ENCODE measurements at places on chromosomes 7 and 10. TPM values are rescaled to one million over a fixed set of nuclear protein-coding genes. Genes with fewer than 3 reads are reported as not detected.

DNA sequence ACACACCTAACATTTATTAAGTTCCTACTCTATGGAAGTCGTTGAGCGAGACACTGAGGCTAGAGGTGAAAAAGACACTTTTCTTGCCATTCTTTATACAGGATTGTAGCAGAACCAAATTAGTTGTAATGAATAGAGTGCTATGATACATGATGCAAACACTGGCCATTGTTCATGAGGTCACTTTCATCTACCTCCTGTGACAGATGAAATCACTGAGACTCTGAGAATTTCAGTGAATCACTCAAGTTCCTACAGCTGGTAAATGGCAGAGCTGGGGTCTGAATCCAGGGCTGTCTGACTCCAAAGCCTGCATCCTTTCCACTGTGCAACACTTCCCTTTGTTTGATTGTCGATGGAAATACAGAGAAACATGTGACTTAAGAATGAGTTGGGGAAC is 657.6 kb downstream of the LRMDA start:
- H3K4me1 ChIP-seq = peaks cover 11% of the 10 kb centered on the region
- no peak for DNase-seq
- no peak overlapping the region for H3K4me3 ChIP-seq
- no peaks in the 10 kb centered on the region for H3K27me3 ChIP-seq

DNA sequence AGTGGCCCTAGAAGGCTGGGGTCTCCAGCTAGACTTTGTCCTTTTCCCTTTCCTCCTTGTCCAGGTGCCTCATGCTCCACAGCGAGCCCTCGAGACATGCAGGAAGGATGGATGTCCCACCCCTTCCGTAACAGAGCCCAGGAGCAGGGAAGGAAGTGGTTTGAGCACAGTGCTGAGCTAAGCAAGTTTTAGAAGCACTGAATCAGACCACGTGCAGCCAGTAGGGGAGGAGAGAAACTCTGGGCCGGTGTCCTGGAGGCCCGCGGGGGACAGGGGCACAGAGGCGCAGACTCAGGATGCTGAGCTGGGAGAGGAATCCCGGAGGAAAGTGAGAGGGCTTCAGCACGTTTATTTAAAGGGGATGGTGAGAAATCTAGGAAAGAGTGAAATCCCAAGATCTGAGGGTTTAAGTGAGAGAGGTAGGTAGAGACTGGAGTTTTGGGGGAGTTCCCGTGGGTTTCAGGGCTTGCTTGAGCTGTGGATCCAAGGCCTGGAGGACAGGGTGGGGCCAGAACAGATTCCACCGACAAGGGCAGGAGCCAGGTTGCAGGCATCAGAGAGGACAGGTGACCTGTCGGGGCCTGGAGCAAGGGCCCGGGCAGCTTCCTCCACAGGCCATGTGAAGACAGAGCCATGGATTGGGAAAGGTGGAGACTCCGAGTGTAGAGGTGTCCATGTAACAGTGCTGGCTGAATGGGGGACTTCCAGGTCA is 4.4 kb upstream of the IRF5 start:
- H3K36me3 ChIP-seq = no peaks in the 10 kb centered on the region
- H3K27ac ChIP-seq = no peak overlapping the region
- peaks cover 12% of the 10 kb centered on the region for H3K27me3 ChIP-seq
- DNase-seq = peak; percentile 58

Gene PNLIPRP1
- not detected for total RNA-seq

- no peak overlapping the region for H3K4me3 ChIP-seq
- no peaks in the 10 kb centered on the region for H3K36me3 ChIP-seq
- H3K27ac ChIP-seq = peak overlapping the region; percentile 64
- no peaks in the 10 kb centered on the region for H3K27me3 ChIP-seq
- peak; percentile 58 for DNase-seq
Measured at GRCh38 chr10:59674215-59674836, 35.3 kb downstream of the SLC16A9 start.

DNA sequence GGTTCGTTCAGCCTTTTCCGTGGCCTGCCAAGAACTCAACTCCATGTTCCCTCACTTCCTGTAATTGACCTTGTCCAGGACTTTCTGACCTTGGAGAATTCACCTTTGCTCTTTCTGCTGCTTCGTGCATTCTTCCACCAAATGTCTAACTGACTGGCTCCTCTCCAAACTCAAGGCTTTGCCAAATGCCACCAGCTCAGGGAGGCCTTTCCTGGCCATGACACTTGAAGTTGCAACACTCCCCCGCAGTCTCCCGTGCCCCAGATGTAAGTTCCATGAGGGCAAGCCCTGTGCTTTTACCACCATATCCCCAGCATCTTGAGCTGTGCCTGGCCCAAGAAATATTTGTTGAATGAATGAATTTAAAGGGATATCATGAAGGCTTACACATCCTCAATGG is 238.4 kb downstream of the ARHGAP21 start:
- H3K4me3 ChIP-seq = no peak overlapping the region
- no peaks in the 10 kb centered on the region for H3K36me3 ChIP-seq
- no peak for DNase-seq
- H3K27me3 ChIP-seq = no peaks in the 10 kb centered on the region
- no peak overlapping the region for H3K27ac ChIP-seq
- peaks cover 23% of the 10 kb centered on the region for H3K4me1 ChIP-seq

- H3K4me3 ChIP-seq = no peak overlapping the region
- H3K27me3 ChIP-seq = no peaks in the 10 kb centered on the region
- H3K4me1 ChIP-seq = no peaks in the 10 kb centered on the region
- H3K36me3 ChIP-seq = no peaks in the 10 kb centered on the region
- no peak for DNase-seq
Measured at GRCh38 chr7:95577137-95577536, 19.2 kb downstream of the PDK4 start.

Gene SYT15
- total RNA-seq = 0.37 TPM

DNA sequence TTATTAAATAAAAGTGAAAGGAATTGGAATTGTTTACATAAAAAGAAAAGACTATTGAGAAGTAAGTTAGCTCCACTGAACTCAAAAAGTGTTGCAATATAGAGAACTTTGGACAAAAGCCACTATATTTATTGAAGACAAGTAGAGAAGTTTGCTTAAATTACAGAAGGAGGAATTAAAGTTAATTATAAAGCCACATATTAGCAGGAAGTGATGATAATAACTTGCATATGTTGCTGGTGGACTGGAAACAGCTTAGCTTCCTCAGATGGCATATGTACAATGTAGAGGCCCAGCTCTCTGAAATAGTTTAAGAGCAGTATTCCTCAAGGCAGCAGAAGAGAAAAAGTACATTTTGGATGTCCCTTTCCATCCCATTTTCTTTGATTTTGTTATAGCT is 400.7 kb downstream of the GATA3 start:
- H3K36me3 ChIP-seq = no peaks in the 10 kb centered on the region
- no peaks in the 10 kb centered on the region for H3K27me3 ChIP-seq
- no peak overlapping the region for H3K27ac ChIP-seq
- no peaks in the 10 kb centered on the region for H3K4me1 ChIP-seq

DNA sequence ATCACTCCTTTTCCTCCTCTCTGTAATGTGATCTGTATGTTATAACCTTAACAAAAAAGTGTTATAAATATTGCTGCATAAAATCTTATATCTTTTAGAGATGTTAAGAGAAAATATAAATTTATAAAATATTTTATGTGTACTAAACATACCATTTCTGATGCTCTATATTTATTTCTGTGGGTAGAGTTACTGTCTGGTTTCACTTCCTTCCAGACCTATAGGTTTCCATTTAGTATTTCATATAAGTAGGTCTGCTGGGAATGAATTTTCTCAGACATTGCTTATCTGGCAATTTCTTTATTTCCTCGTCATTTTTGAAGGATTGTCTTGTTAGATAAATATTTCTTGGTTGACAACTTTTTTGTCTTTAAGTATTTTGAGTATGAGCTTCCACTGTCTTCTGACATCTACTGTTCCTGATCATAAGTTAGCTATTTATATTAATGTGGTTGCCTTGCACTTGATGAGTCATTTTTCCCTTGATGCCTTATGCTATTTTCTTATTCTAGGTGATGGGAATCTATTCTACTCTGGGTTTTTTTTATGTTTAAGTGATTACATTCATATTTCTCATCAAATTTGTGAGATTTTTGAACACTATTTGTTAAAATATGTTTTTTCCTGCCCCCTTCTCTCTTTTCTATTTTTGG is 11.2 kb upstream of the THSD7A start:
- H3K4me3 ChIP-seq = no peak overlapping the region
- no peak for DNase-seq

Data from transverse colon (tissue), 4 donors.